Type B pancreatic cell (in vitro differentiated cells): ENCODE measurements at places on chromosomes 5 and 9. TPM values are rescaled to one million over a fixed set of nuclear protein-coding genes. Genes with fewer than 3 reads are reported as not detected.
A peak's percentile ranks its signal among the peaks of the same experiment; 100 is the strongest.

- H3K36me3 ChIP-seq, result peaks cover 4% of the 10 kb centered on the region
- no peaks in the 10 kb centered on the region for H3K27me3 ChIP-seq
- DNase-seq, result no peak
- no peak overlapping the region for H3K27ac ChIP-seq
- peaks cover 3% of the 10 kb centered on the region for H3K4me1 ChIP-seq
- no peak overlapping the region for H3K4me3 ChIP-seq
Observed at GRCh38 chr9:37554318-37554717, 21.9 kb downstream of the FBXO10 start.

The FOXI1 gene
- total RNA-seq, result not detected in 2 replicates

The ROR2 gene
- total RNA-seq, result 7.4 and 48.9 TPM in 2 replicates

GRCh38 chr5:9624196-9624947, 5.8 kb downstream of the TAS2R1 start:
- no peak overlapping the region for H3K4me3 ChIP-seq
- no peak overlapping the region for H3K27ac ChIP-seq

GRCh38 chr5:138960145-138960692, 85.1 kb upstream of the LRRTM2 start:
- H3K4me1 ChIP-seq, result peaks cover 52% of the 10 kb centered on the region
- no peaks in the 10 kb centered on the region for H3K36me3 ChIP-seq
- H3K4me3 ChIP-seq, result no peak overlapping the region
- H3K27ac ChIP-seq, result no peak overlapping the region
- no peak for DNase-seq
- H3K27me3 ChIP-seq, result no peaks in the 10 kb centered on the region

The FRMD3 gene
- 4.5 and 8.0 TPM in 2 replicates for total RNA-seq

GRCh38 chr5:758698-759053, 25.9 kb downstream of the ZDHHC11B start:
- DNase-seq, result peak; percentile 70
- H3K36me3 ChIP-seq, result no peaks in the 10 kb centered on the region
- peaks cover 23% of the 10 kb centered on the region for H3K4me1 ChIP-seq

GRCh38 chr5:175285261-175285660, 158.7 kb downstream of the DRD1 start:
- no peaks in the 10 kb centered on the region for H3K36me3 ChIP-seq
- H3K27me3 ChIP-seq, result peaks cover 3% of the 10 kb centered on the region
- no peak overlapping the region for H3K4me3 ChIP-seq

- H3K27me3 ChIP-seq, result no peaks in the 10 kb centered on the region
- no peak for DNase-seq
- no peak overlapping the region for H3K27ac ChIP-seq
- peaks cover 9% of the 10 kb centered on the region for H3K36me3 ChIP-seq
Observed at GRCh38 chr5:172123269-172123692, 64.7 kb downstream of the STK10 start.

DNA sequence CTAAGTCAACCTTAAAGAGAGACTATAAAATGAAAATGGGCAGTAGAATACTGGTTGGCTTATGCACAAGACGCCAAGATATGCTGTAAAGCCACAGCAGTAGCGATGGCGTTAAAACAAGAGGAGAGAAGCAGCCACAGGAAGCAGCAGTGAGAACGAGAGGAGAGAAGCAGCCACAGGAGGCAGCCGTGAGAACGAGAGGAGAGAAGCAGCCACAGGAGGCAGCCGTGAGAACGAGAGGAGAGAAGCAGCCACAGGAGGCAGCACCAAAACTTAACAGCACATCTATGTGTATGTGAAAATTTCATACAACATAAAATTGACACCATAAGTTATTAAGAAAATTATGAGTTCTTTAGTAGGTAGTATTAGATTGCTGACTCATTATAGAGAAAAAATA, 2318.6 kb upstream of the ACO1 start:
- H3K4me1 ChIP-seq, result no peaks in the 10 kb centered on the region
- H3K4me3 ChIP-seq, result no peak overlapping the region
- H3K27me3 ChIP-seq, result no peaks in the 10 kb centered on the region
- no peak for DNase-seq

DNA sequence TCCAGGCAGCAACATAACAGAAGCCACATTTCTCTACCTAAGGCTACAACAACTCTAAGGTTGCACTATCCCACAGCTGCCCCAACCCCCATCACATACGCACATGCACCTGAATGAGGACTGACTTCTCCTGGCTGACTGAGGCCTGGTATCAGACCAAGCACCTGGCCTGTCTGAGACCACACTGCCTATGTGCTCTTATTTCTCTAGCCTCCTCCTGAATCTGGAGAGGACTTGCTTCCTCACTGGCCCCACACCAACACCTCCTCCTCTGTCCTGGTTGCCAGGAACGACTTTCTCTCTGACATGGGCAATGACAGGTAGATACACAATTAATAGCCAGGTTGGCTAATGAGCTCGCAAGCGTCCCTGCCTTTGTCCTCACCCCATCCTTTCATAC, 14.9 kb upstream of the VDAC1 start:
- peaks cover 20% of the 10 kb centered on the region for H3K4me1 ChIP-seq
- H3K4me3 ChIP-seq, result peak overlapping the region; percentile 73
- DNase-seq, result no peak
- no peaks in the 10 kb centered on the region for H3K36me3 ChIP-seq
- H3K27ac ChIP-seq, result peak overlapping the region; percentile 94
- H3K27me3 ChIP-seq, result no peaks in the 10 kb centered on the region

DNA sequence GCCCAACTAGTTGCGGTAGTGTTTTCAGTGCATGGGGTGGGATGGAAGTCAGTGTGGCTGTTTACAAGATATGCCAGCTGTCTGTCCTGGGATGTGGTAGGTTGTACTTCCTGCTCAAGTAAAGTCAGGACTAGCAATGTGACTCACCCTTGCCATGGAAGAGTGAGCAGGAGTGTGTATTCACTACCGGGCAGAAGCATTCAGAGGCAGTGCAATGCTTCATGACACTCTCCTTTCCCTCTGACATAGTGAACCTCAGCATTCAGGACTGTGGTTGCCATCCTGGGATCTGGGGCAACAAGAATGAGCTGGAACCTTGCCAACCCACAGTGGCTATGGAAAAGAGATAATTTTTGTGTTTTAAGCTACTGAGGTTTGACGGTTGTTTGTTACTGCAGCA, 68.9 kb downstream of the BOD1 start:
- H3K27me3 ChIP-seq, result peaks cover 23% of the 10 kb centered on the region
- no peaks in the 10 kb centered on the region for H3K4me1 ChIP-seq
- no peaks in the 10 kb centered on the region for H3K36me3 ChIP-seq
- H3K4me3 ChIP-seq, result no peak overlapping the region
- no peak overlapping the region for H3K27ac ChIP-seq

DNA sequence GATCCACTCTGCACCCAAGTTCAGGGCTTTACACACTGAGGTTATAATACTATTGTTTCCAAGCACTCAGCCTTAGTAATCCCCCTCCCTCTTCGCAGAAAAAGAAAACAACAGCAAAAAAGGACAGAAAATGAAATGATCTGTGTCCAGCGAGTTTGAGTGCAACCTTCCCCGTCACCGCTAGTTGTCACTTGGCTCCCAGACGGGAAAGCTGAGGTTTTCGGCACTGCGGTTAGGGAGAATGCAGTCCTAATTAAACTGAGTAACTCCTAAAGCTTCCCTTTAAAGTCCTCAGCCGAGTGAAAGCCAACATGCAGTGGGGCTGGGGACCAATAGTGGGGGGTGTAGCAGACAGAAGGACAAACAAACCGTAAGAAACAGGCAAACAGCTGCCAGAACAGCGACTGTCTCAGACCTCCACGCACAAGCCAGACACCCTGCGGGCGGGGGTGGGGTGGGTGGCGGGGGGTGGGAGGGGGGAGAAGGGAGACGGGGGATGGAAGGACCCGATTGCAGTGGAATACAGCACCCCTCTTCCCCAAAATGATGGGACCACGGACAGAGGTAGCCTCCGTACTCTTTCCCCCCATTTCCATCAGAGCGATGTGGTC, 680 bp downstream of the GLRA1 start:
- no peak overlapping the region for H3K27ac ChIP-seq
- no peaks in the 10 kb centered on the region for H3K4me1 ChIP-seq
- peaks cover 39% of the 10 kb centered on the region for H3K27me3 ChIP-seq
- H3K36me3 ChIP-seq, result no peaks in the 10 kb centered on the region
- H3K4me3 ChIP-seq, result peak overlapping the region; percentile 77
- DNase-seq, result no peak

GRCh38 chr9:130104491-130105193, 50.9 kb downstream of the GPR107 start:
- H3K4me3 ChIP-seq, result no peak overlapping the region
- peaks cover 13% of the 10 kb centered on the region for H3K36me3 ChIP-seq
- H3K27me3 ChIP-seq, result no peaks in the 10 kb centered on the region
- no peak overlapping the region for H3K27ac ChIP-seq
- peaks cover 5% of the 10 kb centered on the region for H3K4me1 ChIP-seq

The TBC1D13 gene
- 29.0 and 33.5 TPM in 2 replicates for total RNA-seq

- H3K4me1 ChIP-seq, result no peaks in the 10 kb centered on the region
- H3K27ac ChIP-seq, result peak overlapping the region; percentile 85
- DNase-seq, result no peak
- H3K36me3 ChIP-seq, result peaks cover 15% of the 10 kb centered on the region
Observed at GRCh38 chr5:115295777-115296123, 704 bp downstream of the CCDC112 start.

- no peaks in the 10 kb centered on the region for H3K36me3 ChIP-seq
- H3K27ac ChIP-seq, result peak overlapping the region; percentile 59
- H3K27me3 ChIP-seq, result no peaks in the 10 kb centered on the region
- no peak overlapping the region for H3K4me3 ChIP-seq
- DNase-seq, result no peak
Observed at GRCh38 chr9:127187231-127187956, 65.0 kb upstream of the ANGPTL2 start.

DNA sequence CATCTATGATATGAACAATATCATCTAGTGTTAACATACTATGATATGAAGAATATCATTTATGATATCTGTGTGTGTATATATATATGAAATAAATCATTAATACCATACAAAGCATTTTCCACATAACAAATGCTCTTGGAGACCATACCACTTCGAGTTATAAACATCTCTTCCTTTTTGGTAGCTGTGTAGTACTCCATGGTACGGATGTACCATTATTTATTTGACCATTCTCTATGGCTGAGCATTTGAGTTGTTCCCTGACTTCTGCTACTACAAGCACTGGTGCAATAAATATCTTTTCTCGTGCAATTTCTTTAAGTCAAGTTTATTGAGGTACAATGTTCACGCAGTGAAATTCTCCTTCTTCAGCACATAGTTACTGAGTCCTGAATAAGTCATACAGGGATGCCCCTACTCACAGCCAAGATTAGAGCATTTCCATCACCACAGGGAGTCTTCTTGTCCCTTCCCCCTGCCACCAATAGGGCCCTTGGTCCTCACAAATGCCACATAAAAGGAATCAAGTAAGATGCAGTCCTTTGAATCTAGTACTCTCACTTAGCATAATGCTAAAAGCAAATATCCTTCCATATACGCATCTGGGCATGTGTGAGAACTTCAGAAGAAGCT, 75.2 kb upstream of the SLC25A48 start:
- H3K27me3 ChIP-seq, result peaks cover 5% of the 10 kb centered on the region
- H3K27ac ChIP-seq, result no peak overlapping the region
- no peak for DNase-seq

- no peak overlapping the region for H3K4me3 ChIP-seq
- H3K4me1 ChIP-seq, result no peaks in the 10 kb centered on the region
- no peak for DNase-seq
- H3K27ac ChIP-seq, result no peak overlapping the region
- H3K36me3 ChIP-seq, result peaks cover 12% of the 10 kb centered on the region
Observed at GRCh38 chr9:114638404-114638803, 19.2 kb downstream of the TEX53 start.

GRCh38 chr5:37208883-37209797, 40.0 kb downstream of the CPLANE1 start:
- no peak overlapping the region for H3K27ac ChIP-seq
- no peaks in the 10 kb centered on the region for H3K4me1 ChIP-seq
- no peaks in the 10 kb centered on the region for H3K27me3 ChIP-seq
- DNase-seq, result no peak

GRCh38 chr5:120533581-120533980, 69.5 kb downstream of the PRR16 start:
- no peak for DNase-seq
- H3K4me1 ChIP-seq, result peaks cover 1% of the 10 kb centered on the region
- no peaks in the 10 kb centered on the region for H3K36me3 ChIP-seq
- no peak overlapping the region for H3K4me3 ChIP-seq

GRCh38 chr5:135223891-135224625, 175.0 kb downstream of the MACROH2A1 start:
- H3K4me3 ChIP-seq, result no peak overlapping the region
- peaks cover 3% of the 10 kb centered on the region for H3K36me3 ChIP-seq
- H3K27me3 ChIP-seq, result peaks cover 33% of the 10 kb centered on the region
- DNase-seq, result peak; percentile 29
- peak overlapping the region; percentile 27 for H3K27ac ChIP-seq
- peaks cover 14% of the 10 kb centered on the region for H3K4me1 ChIP-seq

The IFNB1 gene
- not detected in 2 replicates for total RNA-seq

The CDKN2B-AS1 gene
- total RNA-seq, result 0.58 and 1.5 TPM in 2 replicates

The FOXD4 gene
- 0.17 and 0.75 TPM in 2 replicates for total RNA-seq

- no peaks in the 10 kb centered on the region for H3K27me3 ChIP-seq
- no peak for DNase-seq
- no peak overlapping the region for H3K4me3 ChIP-seq
Observed at GRCh38 chr5:147751156-147751830, 31.2 kb downstream of the JAKMIP2 start.

- H3K4me3 ChIP-seq, result peak overlapping the region; percentile 73
- peak overlapping the region; percentile 24 for H3K27ac ChIP-seq
- H3K4me1 ChIP-seq, result peaks cover 28% of the 10 kb centered on the region
- no peaks in the 10 kb centered on the region for H3K27me3 ChIP-seq
- peaks cover 19% of the 10 kb centered on the region for H3K36me3 ChIP-seq
Observed at GRCh38 chr9:122261469-122261881, 3.2 kb downstream of the RBM18 start.

The TAF1L gene
- total RNA-seq, result not detected in 2 replicates

GRCh38 chr9:26145938-26146337, 467.7 kb upstream of the TUSC1 start:
- no peaks in the 10 kb centered on the region for H3K27me3 ChIP-seq
- no peak for DNase-seq
- no peak overlapping the region for H3K4me3 ChIP-seq
- no peaks in the 10 kb centered on the region for H3K4me1 ChIP-seq
- H3K36me3 ChIP-seq, result no peaks in the 10 kb centered on the region
- H3K27ac ChIP-seq, result no peak overlapping the region

DNA sequence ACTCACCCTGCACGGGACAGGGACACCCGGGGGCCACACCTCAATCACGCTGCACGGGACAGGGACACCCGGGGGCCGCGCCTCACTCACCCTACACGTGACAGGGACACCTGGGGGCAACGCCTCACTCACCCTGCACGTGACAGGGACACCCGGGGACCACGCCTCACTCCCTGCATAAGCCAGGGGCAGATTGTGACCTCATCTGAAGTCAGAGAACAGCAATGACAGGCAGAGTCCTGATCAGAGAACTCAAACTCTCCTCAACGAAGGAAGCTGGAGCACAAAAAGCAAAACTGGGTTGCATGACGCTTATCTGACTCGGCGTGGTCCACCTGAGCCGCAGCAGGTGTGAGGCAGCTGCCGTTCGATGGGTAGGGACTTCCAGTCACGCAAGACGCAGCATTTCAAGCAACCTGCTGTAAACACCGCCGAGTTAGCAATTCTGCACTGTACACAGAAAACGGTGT, 3.2 kb downstream of the TERT start:
- H3K4me3 ChIP-seq, result peak overlapping the region; percentile 45
- peaks cover 28% of the 10 kb centered on the region for H3K27me3 ChIP-seq

The PCDHB15 gene
- total RNA-seq, result 3.3 and 3.8 TPM in 2 replicates

- peaks cover 21% of the 10 kb centered on the region for H3K4me1 ChIP-seq
- no peak overlapping the region for H3K4me3 ChIP-seq
Observed at GRCh38 chr5:172548981-172549687, 91.9 kb upstream of the NEURL1B start.

- H3K36me3 ChIP-seq, result no peaks in the 10 kb centered on the region
- H3K4me3 ChIP-seq, result no peak overlapping the region
- peaks cover 9% of the 10 kb centered on the region for H3K4me1 ChIP-seq
- H3K27ac ChIP-seq, result no peak overlapping the region
Observed at GRCh38 chr9:70494221-70494620, 79.8 kb upstream of the KLF9 start.

The FST gene
- total RNA-seq, result 2.5 and 7.6 TPM in 2 replicates

The SLC25A2 gene
- 0.45 and 0.92 TPM in 2 replicates for total RNA-seq

The NIPAL4 gene
- 0.46 and 0.59 TPM in 2 replicates for total RNA-seq

The RCL1 gene
- 12.9 and 15.6 TPM in 2 replicates for total RNA-seq
